Stimulated activated CD4-positive, alpha-beta T cell treated with anti-CD3 and anti-CD28 coated beads, Interleukin-1b, Interleukin-23, amount 100 ng/mL, for 1 hour (primary cell): ENCODE measurements at places on chromosomes 12 and 14.

GRCh38 chr14:61330511-61330910 lies 9.1 kb downstream of the PRKCH start:
- no peak for DNase-seq

DNA sequence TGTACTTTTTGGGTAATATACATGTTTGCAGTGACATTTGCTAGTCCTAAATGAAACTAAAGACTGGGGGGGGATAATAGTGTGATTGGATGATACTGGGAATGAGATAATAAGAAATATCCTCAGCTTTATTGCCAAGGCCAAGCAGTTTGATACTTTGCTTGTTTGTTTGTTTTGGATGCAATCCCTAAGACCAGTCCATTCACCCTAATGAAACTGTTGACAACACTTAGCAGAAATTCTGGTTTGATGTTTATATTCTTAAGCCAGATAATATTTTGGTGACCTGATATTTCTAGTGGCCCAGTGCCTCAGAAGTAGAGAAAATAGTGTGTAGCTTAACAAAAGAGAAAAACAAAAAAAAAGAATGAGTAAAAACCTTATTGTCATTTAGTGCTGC lies 1.8 kb downstream of the PHC1 start:
- DNase-seq, result no peak

DNA sequence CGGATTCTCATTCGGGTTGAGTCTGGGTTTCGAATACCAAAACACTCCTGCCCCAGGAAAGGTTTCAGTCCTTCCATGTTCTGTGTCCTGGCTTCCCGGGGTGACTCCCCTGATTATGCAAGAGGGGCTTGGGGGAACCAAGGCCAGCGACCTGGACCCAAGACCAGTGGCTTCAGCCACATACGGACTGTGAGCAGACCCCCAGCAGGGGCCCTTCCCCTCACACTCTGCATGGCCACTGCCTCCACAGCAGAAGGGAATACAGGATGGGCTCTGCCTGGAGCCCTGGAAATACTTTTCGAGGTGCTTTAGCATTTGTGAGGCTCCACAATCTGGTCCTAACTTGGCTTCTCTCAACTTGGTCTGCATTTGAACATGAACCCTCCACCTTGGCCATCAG lies 19.1 kb downstream of the HDAC7 start:
- DNase-seq, result no peak

GRCh38 chr12:51533799-51534198 lies 57.2 kb upstream of the SCN8A start:
- no peak for DNase-seq

DNA sequence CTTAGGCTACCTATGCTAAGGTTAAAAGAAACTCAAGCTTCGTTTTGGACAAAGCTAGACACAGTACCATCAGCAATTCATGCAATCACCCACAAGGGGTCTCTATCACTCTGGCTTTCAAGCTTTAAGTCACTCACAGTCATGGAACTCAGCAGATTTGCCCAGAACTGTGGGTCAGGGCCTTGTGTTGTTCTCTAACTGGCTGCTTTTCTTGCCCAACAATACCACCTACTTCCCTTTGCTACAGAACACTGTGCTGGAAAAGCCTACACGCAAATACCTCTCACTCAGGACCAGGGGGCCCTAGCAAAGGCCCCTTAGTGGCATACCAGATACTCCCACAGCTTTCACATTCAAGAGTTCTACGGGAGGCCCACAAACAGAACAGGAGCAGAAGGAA lies 9.1 kb downstream of the NEMP1 start:
- no peak for DNase-seq

- no peak for DNase-seq
These were observed 47.6 kb downstream of the ANO4 start for GRCh38 chr12:100842156-100842555.

DNA sequence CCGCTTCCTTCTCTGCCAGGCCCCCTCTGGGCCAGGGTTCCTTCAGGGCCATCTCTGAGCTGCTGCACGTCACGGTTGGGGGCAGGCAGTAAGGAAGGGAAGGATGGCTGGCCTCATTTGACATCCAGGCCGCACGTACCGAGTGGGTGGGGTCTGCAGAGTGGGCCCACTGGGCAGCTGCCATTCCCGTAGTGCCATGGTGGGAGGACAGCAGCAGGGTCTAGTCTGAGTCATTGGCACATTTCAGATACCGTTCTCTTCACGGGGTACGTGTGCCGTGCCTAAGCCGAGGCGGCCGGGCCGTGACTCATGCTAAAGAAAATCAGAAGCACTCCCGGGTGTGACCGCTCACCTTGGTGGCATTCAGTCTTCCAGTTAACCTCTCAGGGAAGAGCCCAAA lies 43.9 kb downstream of the IL31 start:
- no peak for DNase-seq

- no peak for DNase-seq
These were observed 20.1 kb upstream of the AKAP5 start for GRCh38 chr14:64444984-64445845.
